ENCODE measurements at places on chromosomes 7 and 10.

DNA sequence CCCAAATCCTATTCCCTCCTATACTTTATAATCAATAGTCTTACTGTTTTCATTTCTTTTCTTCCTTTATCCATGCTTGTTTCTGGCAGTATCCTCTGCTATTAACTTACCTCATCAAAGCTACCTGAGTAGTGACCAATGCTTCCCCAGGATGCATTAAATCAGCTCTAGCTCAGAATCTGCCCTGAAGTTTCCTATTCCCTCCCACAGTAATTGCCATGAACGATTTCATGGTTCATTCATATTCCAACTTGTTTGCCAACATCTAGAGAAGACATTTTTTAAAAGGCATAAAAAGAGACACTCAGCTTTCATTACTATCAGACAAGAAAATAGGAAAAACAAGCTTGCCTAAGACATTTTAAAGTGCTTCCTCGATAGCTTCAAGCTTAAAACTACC lies 42.3 kb downstream of the COA1 start:
- no peak for DNase-seq

- no peak for DNase-seq
These were observed 106.0 kb upstream of the INSYN2A start for GRCh38 chr10:127302343-127302742.

DNA sequence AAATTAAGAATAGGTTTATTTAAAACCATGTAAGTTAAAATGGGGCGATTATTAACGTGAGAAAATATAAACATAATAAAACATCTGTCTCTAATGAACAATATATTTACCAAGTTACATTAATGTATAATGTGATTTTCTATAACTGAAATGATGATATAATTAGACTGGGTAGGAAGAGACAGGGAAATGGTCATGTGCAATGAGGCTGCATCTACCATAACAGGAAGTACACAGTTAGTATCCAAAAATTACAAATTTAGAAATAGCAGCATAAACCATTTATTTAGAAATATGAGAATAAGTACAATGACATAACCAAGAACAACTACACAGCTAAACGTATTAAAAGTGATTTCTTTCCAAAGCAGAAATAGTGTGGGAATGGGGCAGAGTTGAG lies 25.8 kb upstream of the BET1 start:
- DNase-seq, result no peak

DNA sequence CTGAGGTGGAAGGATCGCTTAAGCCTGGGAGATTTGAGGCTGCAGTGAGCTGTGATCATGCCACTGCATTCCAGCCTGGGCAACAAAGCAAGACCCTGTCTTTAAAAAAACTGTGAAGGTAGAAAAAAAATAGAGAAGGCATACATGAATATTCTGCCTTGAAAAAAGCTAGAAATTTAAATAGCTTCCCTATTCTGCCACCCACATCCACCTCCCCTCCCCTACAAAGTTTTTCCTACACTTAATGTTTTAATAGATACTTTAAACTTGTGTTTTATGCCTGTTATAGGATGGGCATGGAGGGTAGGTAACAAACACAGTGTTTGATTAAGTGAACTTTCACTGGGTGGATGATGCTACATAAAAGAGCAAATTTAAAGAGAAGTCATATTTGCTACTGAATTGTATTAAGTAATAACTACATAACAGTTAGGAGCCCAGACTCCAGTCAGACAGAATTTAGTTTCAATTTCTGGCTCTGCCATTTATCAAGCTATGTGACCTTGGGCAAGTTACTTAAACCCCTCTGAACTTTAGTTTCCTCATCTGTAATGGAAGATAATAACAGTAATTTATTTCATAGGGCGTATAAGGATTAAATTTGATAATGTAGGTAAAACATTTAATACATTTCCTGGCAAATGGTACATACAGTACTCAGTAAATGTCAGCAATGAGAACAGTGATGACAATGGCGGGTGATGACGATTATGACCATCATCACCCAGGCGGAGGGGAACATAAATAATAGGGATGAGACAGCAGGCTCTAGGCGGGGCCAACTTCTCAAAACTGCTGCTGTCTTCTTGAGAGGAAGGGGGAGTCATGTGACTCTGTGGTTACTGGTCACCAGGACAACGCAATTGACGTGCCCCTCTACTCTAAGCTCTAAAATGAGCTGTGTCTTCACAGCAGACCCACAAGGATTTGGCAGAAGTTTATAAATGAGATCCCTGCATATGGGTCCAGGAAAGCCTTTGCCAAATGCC lies 15.8 kb downstream of the DNMBP start:
- peak; percentile 20 for DNase-seq

DNA sequence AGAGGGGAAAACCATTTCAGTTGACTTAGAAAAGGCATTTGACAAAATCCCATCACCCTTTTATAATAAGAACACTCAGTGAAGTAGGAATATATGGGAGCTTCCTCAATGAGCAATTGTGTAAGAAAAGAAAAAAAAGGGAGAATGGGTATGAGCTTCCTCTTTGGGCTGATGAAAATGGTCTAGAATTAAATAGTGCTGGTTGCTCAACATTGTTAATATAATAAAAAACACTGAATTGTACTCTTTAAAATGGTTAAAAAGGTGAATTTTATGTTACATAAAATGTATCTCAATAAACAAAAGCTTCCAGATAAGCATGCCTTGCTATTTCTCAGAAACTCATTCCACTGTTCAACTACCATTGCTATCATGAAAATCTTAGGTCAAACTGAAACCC lies 40.6 kb downstream of the LRRC17 start:
- no peak for DNase-seq

Data from PC-3 (cell line).